ENCODE measurements at places on chromosomes 1 and 21.

- no peak for DNase-seq
Measured at GRCh38 chr1:21801100-21801499, 11.0 kb upstream of the LDLRAD2 start.

- DNase-seq, result peak; percentile 69
Measured at GRCh38 chr1:59971464-59971911, 44.9 kb upstream of the CYP2J2 start.

GRCh38 chr21:40901691-40902090 is 54.7 kb upstream of the DSCAM start:
- DNase-seq, result no peak

- no peak for DNase-seq
Measured at GRCh38 chr1:231694465-231695077, 68.0 kb downstream of the DISC1 start.

GRCh38 chr1:178126741-178127185 is 32.9 kb downstream of the RASAL2 start:
- no peak for DNase-seq

DNA sequence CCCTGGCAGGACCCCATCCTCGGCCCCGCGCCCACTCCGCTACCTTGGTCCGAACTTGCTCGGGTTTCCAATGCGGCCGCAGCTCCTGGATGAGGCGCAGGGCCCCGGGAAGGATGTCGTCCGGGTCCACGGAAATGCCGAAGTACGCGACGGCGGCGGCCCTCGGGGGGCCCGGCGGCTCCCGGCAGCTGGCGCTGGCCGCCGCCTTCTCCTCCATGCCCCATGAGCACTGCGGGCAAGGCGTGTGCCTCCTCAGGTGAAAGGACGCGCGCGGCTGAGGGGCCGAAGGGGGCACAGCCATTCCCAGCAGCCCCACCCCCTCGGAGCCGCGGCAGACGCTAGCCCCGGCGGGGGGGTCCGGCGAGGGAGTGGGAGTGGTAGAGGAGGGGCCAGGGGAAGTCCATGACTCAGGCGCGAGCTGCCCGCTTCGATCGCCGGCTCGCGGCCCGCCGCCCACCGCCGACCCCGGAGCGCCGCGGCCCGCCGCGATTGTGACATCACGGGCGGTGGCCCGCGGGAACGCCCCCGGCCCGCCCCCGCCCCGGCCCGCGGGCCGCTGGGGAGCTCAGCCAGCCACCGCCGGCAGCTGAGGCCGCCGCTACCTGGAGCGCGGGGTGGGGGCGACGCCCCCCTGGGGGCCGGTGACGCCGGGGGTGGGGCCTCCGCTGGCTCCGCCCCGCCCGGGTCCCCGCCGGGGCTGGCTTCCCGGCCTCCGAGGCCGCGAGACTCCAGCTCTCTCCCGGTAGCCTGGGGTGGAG is at the start of gene ETNK2:
TSS of gene ETNK2 (minus strand) at position 493 of the 758 bp plus-strand sequence. CDS start at position 301, 192 bp downstream.
- DNase-seq, result no peak

DNA sequence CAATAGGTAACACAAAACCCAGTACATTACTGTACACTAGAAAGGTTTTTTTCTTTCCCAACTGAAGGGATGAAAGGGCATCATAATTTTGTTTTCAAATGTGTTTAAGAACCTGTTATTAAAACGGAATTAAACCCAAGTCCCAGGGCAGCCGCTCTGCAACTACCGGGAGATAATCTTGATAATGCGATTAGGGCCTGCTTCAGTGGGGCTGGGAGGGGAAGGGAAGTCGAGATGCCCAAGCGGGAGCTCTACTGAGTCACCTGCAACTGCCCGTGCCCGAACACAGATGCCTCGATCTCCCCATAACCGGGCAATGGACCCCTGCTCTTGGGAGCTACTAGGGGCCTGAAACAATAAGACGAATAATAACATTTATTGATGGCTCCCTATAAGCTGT is 61.4 kb downstream of the KAZN start:
- no peak for DNase-seq

DNA sequence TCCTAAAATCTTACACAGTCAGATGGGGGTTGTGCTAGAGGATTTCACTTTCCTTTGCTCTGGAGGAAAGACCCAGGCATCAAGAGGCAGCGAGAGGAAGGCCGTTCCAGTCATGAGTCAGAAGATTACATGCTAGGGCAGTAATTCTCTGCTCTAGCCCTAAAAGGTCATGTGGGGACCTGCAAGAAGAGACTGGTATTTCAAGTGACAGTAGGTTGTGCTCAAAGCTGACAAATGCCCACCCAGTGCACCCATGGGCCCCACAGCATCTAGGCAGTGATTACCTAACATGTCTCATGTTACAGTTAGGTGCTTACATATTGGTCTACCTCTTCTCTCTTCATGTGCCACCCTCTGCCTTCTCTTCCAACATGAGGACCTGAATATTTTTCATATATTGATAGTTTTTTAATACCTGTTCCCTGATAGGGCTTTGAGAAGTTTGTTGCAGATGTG is 99.7 kb upstream of the BEND5 start:
- no peak for DNase-seq

DNA sequence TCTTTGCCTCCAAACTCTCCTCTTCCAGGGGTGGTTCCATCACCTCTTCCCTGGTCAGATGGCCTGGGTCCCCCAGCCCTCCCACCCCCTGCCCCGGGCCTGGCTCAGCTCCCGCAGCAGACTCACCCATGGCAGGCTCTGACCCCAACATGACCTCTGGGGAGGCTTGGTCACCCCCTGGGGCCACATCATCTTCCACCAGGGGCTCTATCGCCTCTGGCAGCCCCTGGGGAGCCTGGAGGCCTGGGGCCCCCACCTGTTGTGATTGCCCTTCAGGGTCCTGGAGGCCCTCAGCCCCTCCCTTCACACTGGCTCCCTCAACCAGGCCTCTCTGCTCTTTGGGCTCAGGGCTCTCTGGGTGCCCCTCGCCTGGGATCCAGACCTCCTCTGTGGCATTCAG is 6.4 kb downstream of the NES start:
- DNase-seq, result no peak

DNA sequence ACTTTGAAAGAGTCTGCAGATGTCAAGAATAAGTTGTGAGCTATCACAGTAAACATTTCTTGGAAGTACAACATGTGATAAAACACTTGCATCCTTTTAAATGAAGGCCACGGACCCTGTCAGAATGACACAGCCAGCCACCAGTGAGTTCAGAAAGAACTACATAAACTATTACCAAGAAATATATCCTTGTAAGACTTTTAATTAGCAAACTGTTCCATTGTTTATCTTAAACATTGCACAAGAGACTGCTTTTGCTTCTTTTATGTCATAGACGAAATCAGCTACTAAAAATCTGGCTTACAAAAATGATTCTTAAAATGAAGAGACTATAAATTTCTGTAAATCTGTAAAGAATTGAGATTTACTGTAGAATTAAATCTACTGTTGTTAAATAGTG is 17.9 kb downstream of the LRRC7 start:
- no peak for DNase-seq

- DNase-seq, result no peak
Measured at GRCh38 chr21:18461743-18462142, 58.2 kb upstream of the TMPRSS15 start.

DNA sequence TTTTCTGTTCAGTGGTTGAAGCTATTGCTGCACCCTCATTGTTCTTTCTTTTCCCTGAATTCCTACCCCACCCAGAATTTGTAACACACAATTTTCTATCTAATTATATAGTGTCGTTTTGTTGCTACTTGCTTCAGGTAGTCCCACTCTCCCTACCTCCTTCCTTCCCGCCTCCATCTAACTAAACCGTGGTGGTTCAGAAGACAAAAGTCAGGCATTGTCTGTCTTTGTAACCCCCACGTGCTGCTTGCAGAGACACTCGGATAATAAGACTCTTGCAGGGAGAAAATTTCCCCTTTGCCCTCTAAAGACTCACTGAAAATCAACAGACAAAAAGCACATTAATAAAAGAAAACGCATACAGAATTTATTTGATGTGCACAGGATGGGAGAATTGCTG is 46.2 kb upstream of the BTG3 start:
- no peak for DNase-seq

DNA sequence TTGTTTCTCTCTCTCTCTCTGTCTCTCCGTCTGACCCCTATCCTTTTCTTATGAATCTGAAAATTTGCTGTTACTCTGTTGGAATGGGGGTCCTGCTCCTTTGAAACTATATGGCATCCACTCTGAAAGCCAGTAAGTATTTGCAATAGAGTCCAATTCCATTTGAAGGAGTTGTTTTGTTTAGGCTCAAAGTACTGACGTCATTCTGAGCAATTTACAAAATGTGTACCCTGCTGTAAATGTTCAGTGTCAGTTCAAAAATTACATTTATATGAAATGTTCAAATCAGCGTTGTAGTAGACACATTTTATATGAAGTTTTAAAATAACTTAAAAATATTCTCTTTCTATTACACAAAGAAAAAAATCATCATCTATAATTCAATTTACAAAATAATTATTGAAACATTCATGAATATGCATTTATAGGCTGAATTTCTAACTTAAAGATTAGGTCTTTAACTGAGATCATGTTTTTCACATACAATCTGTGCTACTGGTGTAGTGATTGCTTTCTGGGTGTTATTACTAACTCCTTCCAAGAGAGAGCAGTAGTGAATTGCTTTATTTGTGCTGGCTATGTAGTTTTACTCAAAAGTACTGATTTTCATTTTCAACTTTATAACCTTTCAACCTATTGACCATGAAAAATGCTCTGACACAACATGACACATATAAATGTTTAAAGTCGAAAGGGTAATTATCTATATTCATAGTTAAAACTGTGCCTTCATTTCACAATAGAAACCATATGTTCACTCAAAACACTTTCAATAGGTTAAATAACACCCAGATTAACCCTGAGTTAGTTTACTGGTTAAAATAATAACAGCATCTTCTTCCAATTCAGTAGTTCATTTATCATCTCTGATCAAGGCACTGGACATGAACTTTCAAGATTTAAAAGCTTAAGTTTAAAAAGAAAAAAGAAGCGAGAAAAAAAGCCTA is 253.1 kb upstream of the ADGRL4 start:
- DNase-seq, result peak; percentile 33

DNA sequence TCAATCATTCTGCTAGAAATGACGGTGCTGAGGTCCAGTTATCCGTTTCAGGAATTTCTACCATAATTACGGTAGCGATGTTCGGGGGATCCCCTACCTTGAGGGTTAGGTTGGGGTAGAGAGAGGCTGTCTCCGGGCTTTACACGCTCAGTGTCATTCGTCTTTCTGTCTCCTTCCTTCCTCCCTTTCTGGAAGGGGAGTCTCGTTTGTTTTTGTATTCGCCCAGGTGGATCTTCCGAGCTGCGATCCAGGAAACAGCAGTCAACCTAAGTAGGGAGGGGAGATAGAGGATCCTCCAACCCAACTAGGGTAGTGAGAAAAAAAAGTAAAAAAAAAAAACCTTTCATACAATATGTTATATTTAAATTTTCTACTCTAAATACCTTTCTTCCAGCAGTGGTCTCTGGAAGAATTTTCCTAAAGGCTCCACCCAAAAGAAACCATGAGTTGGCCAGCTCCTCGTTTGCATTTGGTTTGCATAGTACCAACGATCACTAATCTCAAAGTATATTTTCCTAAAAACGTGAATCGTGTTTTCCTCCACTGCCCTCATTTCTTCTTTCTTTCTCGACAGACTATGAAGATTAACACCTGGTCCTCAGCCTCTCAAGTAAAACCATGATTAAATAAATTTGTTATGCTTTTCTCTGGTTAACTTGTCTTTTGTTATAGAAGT is 611 bp upstream of the PIK3C2B start:
- no peak for DNase-seq

DNA sequence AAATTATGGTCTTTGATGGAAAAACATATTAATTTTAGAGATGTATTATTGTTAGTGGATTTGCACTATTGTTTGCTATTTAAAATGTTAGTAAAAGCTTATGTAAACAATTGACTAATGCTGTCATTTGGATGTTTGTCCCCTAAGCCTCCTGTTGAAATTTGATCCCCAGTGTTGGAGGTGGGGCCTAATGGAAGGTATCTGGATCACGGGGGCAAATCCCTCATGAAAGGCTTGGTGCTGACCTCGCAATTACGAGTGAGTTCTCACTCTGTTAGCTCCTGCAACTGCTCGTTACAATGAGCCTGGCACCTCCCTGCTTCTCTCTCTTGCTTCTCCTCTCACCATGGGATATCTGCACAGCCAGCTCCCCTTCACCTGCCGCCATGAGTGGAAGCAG is 14.3 kb downstream of the TMEM35B start:
- DNase-seq, result no peak

GRCh38 chr1:167450843-167451242 is 67.5 kb downstream of the CD247 start:
- no peak for DNase-seq

DNA sequence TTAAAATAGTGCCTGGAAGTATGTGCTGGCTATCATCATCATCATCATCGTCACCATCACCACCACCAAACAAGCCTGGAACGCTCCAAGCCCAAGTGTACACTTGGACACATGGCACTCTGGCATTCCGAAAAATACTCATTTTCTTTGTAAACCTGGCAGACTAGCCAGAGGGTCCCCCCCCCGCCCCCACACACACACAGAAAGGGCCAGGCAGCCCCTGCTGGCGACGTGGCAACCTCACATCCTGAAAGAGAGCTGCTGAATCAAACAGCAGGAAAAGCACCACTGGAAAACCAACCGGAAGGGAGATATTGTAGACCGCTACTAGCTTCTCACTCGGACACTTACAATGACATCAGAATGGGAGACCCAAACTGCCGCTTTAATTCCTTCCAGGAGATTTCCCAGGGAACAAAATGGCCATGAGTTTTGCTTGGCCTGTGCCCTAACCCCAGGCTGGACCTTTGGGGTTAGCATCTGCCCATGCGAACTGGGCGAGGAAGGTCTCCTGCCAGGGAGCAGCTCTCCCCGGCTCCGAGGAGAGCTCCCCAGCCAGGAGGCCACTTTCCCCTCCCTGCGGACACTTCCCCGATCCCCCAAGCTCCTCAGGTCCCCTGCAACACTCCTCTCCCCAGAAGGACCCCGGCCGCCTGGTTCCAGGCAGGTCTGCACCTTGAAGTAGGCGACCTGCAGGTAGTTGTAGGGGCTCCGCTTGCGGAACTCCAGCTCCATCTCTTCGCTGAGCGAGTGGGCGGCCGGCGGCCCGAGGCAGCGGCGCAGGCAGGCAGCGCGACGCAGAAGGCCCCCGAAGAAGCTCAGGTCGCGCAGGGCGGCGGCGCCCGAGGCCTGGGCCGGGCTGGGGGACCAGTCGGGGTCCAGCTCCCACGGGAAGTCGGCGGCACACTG is 742 bp downstream of the P3H1 start:
- peak; percentile 51 for DNase-seq

DNA sequence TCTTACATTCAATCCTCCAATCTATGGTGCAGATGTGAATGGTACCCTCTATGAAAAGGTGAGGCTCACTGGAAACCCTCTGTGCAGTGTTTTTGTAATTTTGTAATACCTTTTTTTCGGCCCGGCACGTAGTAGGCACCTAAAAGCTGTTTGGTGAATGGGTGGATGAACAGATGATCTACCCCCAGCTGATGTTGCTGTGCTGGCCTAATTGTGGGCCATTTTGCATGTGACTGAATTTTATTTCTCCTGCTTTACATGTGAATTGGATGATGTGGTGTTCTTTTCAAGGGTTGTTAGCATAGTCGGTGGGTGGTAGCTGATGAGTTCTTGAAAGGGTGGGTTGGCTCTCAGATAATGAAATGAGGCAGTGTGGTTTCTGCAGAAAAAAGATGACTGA is 10.4 kb downstream of the KDM4A start:
- DNase-seq, result no peak

All from right renal pelvis (tissue), 4 donors.